Panc1 (cell line): ENCODE measurements at places on chromosomes 4 and X. TPM values are rescaled to one million over a fixed set of nuclear protein-coding genes. Genes with fewer than 3 reads are reported as not detected.

GRCh38 chrX:42944381-42944998, 166.5 kb upstream of the PPP1R2C start:
- no peak for DNase-seq

DNA sequence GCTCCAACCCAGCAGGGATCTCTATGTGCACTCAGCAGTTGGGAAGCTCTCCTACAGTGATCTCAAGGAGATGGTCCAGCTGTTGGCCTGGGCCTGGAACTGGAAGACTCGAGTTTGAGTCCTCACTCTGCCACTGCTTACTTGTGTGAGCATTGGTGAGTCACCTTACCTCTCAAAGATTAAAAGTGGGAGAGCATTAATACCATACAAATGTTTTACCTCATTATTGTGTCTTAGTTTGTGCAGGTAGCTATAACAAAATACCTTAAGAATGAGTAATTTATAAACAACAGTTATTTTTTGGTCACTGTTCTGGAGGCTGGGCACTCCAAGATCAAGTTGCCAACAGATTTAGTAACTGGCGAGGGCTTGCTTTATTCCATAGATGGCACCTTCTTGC, 21.4 kb upstream of the ZNF827 start:
- DNase-seq, result no peak

GRCh38 chr4:23504083-23504482, 385.8 kb downstream of the PPARGC1A start:
- DNase-seq, result no peak

The BEND2 gene
- not detected for total RNA-seq

The UGT2B11 gene
- total RNA-seq, result not detected

DNA sequence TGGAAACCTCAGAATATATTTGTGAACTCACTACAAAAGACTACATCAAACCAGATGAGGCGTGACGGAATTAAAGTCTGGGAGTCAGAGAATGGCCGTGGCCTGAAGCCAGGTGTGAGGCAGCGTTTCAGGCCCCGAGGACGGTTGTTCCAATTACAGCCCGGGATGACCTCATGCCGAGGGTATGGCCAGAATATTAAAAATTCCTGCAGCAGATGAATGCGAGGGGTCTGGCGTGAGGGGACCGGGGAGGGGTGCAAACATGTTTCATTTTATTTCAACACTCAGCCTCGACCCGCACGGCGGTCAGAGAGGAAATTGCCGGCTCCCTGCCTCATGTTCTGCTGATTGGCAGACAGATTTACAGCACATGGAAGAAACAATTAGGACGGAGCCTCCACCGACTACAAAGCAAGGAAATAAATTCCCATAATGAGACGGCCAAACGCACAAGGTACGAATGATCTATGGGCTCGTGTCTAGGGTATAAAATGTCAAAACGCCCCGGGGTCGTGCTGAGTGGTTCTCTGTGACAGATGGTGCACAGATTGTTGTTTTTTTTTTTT, 289.7 kb downstream of the SHOX start:
- DNase-seq, result no peak

GRCh38 chr4:108540536-108540935, 79.8 kb upstream of the RPL34 start:
- DNase-seq, result no peak

DNA sequence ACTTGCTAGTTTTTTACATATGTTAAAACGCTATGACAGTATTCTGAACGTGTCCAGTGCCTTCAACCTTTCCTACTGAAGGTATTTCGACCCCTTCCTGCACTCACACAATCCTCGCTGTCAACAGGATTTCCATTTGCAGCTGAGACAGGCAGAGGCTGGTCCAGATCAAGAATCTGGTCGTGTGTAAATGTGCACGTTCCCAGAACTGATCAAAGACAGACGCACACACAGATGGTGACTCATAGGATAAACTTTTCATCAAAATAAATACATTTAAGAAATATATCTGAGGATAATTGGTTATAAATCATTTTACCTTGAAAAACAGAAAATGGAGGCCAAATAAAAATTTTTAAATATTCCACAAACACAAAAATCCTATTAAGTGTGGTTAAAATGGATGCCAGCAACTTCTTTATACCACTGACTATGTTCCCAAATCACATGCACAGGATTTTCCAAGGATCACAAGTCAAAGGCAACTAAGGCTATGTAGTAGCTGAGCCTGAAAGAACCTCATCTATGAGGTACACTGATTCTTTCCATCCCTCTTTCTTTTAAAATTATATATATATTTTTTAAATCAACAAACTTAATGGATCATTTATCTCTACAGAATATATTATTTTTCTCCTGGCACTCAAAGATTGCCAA, 85.9 kb downstream of the RNF150 start:
- DNase-seq, result no peak
